ENCODE measurements at places on chromosomes 12 and 14.

DNA sequence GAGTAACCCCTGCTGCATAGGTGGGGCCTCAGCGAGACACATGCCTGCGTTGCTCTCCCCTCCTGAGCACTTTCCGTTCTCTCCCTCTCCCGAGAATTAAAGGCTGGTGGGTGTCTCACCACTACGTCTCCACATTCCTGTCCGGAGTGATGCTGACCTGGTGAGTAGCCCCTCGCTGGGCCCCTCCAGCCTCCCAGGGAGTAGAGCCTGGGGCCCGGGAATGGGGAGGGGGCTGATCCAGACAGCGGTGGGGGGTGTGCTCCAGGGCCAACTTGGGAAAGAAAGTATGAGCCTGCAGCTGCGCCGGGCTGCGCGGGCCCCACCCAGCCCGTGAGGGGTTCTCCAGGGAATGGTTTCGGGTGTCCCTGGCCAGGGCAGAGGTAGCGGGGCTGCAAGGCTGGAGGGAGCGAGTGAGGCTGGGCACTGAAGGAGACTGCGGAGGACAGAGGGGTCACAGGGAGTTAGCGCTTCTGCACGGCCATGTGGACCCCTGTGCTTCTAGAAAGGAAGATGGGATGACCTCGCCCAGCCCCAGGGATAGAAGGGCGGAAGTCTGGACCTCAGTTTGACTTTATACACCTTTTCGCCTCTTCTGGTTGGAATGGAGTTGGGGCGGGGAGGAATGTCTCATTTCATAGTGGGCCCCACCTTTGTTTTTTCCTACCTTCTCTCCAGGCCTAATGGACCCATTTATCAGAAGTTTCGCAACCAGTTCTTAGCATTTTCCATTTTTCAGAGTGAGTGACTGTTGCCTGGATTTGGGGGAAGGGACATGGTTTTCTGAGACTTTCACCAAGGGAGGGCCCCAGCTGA, 22.5 kb downstream of the RHOF start:
- no peak for DNase-seq

GRCh38 chr12:69534389-69534822, 50.9 kb upstream of the CCT2 start:
- DNase-seq: peak; percentile 100

GRCh38 chr12:112198120-112198733, 72.9 kb downstream of the TRAFD1 start:
- DNase-seq: peak; percentile 19

- DNase-seq: peak; percentile 23
These were observed 83.8 kb upstream of the HMGA2 start for GRCh38 chr12:65740506-65740872.

DNA sequence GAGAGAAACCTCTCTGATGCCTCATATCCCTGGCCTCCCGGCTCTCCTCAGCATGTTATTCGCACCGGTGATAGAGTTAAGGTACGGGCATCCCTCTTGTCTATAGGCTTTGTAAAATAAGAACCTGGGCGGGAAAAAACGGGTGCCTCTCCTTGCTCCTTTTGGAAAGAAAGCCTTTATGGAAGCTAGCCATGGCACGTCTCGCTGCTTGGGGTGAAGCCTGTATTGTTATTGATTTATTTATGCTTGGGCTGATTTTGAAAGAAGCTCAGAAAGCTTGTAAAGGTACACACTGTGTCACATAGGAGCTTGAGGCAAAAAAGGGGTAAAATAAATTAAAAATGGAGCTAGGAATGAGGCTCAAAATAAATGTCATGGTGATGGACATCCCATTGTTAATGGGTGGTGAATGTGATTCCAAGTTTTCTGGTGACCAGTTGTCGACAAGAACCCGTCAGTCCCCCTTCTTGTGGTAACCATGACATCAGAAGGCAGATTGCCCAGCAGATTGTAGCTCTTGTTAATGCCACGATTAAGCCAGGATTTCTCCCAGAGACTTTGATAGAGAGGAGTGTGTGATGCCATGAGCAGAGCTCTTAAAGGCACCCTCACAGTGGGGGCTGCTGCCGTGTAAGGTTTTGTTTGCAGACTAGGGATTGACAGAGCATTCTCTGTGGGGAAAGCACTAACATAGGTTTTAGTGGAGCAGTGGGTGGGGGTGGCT, 50.4 kb upstream of the ASPG start:
- DNase-seq: no peak

GRCh38 chr12:3160081-3160480, 82.9 kb downstream of the TSPAN9 start:
- peak; percentile 30 for DNase-seq

- no peak for DNase-seq
These were observed 11.6 kb downstream of the DLK1 start for GRCh38 chr14:100738269-100738691.

- DNase-seq: no peak
These were observed 60.0 kb downstream of the PPP2R5C start for GRCh38 chr14:101821528-101821927.

DNA sequence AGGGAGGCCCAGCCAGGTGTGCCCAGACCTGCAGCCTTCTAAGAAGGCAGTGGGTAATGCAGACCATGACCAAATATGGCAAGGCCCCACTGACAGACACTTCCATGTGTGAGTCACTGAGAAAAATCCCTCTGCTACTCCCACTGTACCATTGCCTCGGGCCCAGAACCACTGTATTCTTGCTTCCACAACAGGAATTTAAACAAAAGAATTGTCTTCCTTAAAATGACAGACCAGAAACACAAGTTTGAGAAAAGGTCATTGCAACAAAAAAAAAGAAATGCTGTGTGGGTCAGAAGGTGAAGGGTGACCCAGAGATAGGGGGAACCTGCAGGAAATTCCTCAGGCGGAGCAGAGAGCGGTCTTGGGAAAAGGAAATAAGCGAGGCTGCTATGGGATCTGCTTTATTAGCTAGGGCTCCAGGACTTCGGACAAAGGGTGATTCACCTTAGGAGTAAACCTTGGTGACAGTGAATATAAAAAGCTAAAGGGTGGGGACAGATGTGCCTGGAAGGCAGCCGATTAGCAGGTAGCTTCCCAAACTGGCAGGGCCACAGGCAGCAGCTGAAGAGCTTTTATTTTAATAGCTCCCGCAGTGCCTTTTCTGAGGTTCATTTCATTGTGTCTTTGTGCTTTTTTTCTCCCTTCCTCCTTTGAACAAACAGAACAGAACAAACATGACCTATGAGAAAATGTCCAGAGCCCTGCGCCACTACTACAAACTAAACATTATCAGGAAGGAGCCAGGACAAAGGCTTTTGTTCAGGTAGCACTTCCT, 185.3 kb upstream of the BCL2L14 start:
- DNase-seq: peak; percentile 75

- no peak for DNase-seq
These were observed 13.7 kb downstream of the ZBTB1 start for GRCh38 chr14:64518229-64518628.

GRCh38 chr12:59904874-59905521, 309.2 kb downstream of the SLC16A7 start:
- DNase-seq: peak; percentile 79

- peak; percentile 72 for DNase-seq
These were observed 6.7 kb upstream of the STON2 start for GRCh38 chr14:81406863-81407262.

DNA sequence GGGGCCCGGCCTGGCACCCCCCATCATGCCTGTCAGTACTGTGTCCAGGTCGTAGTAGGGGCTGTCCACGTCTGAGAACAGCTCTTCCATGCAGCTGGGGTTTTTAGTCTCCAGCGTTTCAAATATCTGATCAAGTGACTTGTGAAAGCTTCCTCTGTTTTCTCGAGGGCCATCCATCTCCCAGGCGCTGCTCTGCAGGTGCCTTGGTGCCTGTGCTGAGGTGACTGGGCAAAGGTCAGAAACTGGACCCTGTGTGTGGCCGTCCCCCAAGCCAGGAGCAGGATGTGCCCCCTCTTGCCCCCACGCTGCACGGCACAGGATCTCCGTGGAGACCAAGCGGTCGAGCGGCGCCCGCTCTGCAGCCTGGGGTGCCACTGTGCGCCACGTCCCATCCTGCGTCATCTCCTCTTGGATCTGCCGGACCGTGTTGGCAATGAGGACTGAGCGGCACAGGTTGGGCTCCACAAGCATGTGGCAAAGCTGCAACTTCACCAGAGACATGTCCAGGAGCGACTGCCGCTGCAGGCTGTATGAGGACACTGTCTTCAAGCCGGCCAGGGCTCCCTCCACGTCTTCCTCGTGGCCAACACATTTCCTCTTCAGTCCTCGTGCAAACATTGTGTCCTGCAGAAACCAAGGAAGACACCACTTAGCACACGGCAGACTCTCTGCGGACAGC, 9.4 kb downstream of the CDCA4 start:
- DNase-seq: no peak

DNA sequence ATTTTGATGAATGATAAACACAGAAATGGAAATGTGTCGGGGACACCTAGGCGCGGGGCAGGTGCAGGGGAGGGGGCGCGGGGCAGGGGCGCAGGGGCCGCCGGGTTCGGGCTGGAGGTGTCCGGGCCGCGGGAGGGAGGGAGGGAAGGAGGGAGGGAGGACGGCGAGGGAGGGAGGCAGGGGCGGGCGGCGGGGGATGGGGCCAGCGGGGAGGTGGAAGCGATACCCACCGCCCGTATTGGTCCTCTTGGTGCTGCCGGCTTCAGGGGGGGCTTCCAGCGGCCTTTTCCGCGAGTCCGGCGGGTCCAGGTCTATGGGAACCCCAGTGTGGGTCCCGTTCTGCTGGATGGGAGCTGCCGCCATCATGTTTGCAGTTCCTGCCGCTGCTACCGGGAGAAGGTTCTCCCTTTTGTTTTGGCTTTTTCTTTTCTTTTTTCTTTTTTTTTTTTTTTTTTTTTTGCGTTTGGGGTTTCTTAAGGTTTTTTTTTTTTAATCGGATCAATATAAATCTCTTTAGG, 703 bp downstream of the NOVA1 start:
- no peak for DNase-seq

DNA sequence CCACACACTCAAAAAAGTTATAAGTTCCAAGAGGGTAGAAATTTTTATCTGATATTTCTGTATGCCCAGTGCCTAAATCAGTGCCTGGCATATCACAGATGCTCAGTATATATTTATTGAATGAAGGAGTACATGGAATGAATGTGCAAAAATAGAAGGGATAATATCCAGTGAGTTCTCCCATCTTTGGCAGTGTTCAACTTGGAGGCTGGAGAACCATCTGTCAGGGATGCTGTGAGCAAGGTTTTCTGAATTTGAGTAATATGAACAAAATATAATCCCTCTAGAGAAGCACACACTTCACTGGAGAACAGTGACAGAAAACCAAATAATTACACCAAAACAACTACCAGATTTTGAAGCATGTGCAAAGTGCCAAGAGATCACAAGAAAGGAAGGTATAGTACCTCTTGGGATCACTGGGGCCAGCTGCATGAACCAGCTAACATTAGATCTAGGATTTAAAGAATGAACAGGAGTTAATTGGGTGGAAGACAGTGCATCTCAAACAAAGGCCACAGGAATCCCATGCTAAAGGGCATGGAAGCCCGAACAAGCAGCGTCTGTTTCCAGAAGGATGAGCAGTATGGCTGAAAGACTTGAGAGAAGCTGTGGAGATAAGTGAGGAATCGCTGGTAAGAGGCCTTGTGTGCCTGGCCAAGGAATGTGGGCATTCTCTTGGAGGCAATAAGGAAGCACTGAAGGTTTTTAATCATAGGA, 11.5 kb downstream of the SLC8A3 start:
- no peak for DNase-seq

DNA sequence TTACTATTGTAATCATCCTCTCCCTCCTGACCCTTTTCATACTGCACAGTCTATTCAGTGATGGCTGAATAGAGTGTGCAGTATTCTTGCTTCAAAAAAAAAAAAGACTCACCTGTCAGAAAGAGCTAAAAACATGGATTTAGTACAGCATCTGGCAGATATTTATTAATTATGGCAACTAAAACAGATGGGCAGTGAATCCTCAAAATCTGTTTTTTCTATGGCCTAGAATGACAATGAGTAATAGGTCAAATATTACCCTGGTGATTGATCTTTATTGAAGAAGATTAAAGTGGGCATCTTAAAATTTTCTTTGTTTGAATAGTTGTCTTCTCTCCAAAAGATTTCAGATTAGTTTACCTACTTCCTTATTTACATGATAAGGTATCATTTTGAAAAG, 543.6 kb downstream of the FOXG1 start:
- no peak for DNase-seq

GRCh38 chr14:92877757-92878431, 45.1 kb upstream of the CHGA start:
- no peak for DNase-seq

GRCh38 chr14:100603341-100604120, 16.3 kb upstream of the BEGAIN start:
- DNase-seq: no peak

DNA sequence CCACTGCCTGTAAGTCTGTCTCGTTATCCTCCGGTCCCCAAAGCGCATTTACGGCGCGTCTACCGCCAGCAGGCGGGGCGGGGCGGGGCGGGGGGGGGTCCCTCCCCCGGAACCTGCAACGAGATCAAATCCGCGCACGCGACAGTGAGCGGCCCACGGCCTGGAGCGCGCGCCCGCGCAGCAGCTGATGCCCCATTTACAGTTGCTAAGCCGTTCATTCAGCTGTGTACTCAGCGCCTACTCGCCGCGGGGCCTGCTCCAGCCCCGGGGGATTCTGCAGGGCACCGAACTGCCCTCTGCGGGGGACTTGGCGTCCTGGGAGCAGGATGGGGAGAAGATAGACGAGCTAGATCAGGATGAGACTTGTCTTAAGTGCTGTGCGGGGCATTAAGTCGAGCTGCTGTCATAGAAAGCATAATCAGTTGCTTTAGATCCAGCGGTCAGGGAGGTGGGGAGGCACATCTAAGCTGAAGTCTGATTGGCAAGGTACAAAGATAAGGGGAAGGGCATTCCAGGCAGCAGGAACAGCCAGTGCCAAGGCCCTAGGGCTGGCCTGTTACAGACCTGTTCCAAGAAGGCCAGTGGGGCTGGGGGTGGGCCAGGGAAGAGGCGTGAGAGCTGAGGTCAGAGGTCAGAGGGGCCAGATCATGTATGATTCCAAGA, 1.4 kb upstream of the CCDC85C start:
- DNase-seq: peak; percentile 62

- DNase-seq: peak; percentile 6
These were observed 21.2 kb upstream of the RNASE4 start for GRCh38 chr14:20662968-20663732.

GRCh38 chr14:100067971-100068959, 3.0 kb downstream of the EVL start:
- peak; percentile 59 for DNase-seq

- DNase-seq: no peak
These were observed 11.6 kb upstream of the SMUG1 start for GRCh38 chr12:54200412-54200811.

- DNase-seq: no peak
These were observed 55.3 kb upstream of the ATF1 start for GRCh38 chr12:50708631-50709030.

DNA sequence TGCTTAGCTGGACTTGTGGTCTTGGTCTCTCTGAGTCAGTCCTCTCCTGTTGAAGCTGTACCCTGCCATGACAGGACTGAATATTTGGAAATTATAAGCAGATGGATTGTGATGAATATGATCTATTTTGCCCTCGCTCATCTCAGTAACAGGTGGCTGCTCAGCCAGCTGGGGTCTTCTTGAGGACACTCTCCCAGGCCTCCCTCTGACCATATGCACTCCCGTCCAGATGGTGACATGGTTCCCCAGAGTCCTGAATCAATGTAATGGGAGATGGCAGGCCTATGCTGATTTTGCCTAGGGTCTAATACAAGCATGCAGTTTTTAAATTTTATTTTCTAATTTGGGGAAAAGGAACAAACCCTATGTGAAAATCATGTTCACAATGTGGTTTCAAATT, 63.1 kb upstream of the TRHDE start:
- DNase-seq: no peak

- no peak for DNase-seq
These were observed 90.7 kb upstream of the KRR1 start for GRCh38 chr12:75602106-75602505.

- no peak for DNase-seq
These were observed 92.4 kb upstream of the TSPAN8 start for GRCh38 chr12:71250166-71250565.

Measured in astrocyte (in vitro differentiated cells and primary cell).